ENCODE measurements at places on chromosomes 3 and 15. TPM values are rescaled to one million over a fixed set of nuclear protein-coding genes. Genes with fewer than 3 reads are reported as not detected.

- DNase-seq = no peak
These were observed 43.6 kb upstream of the WWTR1 start for GRCh38 chr3:149701206-149701976.

DNA sequence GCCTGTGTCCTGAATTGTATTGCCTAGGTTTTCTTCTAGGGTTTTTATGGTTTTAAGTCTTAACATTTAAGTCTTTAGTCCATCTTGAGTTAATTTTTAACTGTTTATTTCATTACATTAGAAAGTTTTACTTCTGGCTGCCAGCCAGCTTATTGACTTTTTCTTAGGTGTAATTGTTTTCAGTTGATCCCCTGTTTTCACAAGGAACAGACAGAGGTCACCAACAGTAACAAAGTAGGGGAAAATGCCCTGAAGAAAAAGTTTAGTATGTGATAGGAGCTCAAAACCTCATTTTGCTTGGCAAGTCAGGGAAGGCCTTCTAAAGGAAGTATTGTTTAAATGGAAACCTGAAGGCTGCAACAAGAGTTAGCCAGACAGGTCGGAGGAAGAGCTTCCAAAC, 10.4 kb downstream of the WDR48 start:
- no peak for DNase-seq

DNA sequence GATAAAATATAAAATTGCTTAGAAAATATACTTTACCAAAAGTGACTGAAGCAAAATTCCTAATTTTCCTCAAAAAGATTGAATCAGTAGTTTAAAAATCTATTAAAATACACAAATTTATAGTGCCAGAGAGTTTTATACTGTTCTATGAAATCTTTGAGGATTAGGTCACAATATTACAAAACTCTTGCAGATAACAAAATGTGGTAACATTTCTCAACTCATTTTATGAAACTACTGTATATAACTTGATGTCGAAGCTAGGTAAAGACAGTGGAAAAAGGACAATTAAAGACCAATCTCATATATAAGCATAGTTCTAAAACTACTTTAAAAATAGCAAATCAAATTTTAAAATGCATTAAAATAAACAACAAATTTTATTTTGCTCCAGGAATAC, 15.9 kb downstream of the VEPH1 start:
- DNase-seq = no peak

GRCh38 chr3:16704941-16705340, 99.7 kb upstream of the DAZL start:
- no peak for DNase-seq

- no peak for DNase-seq
These were observed 386 bp downstream of the SQOR start for GRCh38 chr15:45635191-45635638.

- no peak for DNase-seq
These were observed 34.7 kb upstream of the SH3BP5 start for GRCh38 chr3:15367059-15367458.

Gene ANKRD34C
- not detected for total RNA-seq

Gene SUSD5
- total RNA-seq = not detected

DNA sequence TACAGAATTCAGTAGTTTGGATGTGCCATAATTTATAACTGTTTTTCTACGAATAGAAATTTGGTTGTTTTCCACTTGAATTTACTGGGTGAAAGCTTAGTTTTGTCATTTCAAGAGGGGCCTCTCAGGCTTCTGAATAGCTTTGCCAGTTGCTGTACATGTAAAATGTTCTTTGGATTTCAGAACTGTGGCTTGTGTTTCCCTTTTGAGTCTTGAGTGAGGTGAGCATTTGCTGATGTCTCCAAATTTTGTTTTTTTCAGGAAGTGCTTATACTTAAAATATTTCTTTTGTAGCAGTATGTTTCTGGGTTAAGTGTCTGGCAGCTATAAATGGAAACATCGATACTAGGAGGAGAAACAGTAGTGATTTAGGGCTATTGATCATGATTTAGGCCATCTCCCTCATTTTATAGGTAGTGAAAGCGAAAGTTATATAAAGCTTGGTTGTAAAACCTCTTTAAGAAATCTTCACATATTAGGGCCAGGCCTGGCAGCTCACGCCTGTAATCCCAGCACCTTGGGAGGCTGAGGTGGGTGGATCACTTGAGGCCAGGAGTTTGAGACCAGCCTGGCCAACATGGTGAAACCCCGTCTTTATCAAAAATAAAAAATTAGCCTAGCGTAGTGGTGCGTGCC, 9.2 kb upstream of the TRAK1 start:
- no peak for DNase-seq

Gene LYZL4
- not detected for total RNA-seq

GRCh38 chr15:70318594-70319465, 221.1 kb upstream of the TLE3 start:
- no peak for DNase-seq

Gene CFAP92
- 0.06 TPM for total RNA-seq

GRCh38 chr15:62059816-62060112, 483 bp downstream of the VPS13C start:
- peak; percentile 45 for DNase-seq

DNA sequence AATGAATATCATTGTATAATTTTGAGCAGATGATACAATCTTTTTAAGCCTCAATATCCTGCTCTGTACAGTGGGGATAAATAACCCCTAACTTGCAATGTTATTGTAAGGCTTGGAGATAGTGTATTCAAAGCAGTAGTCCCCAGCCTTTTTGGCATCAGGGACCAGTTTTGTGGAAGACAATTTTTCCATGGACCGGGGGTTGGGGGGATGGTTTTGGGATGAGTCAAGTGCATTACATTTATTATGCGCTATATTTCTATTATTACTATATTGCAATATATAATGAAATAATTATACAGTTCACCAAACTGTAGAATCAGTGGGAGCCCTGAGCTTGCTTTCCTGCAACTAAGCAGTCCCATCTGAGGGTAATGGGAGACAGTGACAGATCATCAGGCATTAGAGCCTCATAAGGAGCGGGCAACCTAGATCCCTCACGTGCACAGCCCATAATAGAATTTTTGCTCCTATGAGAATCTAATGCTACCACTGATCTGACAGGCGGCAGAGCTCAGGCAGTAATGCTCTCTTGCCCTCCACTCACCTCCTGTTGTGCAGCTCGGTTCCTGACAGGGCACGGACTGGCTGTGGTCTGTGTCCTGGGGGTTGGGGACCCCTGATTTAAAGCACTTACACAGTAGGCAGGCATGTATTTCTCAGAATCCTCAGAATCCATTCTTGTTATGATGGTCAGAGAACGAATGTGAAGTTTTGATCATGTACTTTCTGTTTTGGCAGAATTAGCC, 102.2 kb downstream of the PTPRG start:
- no peak for DNase-seq

Gene SGO1
- 12.3 TPM for total RNA-seq

Gene CPB1
- not detected for total RNA-seq

Data from H4 (cell line).